ENCODE measurements at places on chromosomes 13 and 19.

DNA sequence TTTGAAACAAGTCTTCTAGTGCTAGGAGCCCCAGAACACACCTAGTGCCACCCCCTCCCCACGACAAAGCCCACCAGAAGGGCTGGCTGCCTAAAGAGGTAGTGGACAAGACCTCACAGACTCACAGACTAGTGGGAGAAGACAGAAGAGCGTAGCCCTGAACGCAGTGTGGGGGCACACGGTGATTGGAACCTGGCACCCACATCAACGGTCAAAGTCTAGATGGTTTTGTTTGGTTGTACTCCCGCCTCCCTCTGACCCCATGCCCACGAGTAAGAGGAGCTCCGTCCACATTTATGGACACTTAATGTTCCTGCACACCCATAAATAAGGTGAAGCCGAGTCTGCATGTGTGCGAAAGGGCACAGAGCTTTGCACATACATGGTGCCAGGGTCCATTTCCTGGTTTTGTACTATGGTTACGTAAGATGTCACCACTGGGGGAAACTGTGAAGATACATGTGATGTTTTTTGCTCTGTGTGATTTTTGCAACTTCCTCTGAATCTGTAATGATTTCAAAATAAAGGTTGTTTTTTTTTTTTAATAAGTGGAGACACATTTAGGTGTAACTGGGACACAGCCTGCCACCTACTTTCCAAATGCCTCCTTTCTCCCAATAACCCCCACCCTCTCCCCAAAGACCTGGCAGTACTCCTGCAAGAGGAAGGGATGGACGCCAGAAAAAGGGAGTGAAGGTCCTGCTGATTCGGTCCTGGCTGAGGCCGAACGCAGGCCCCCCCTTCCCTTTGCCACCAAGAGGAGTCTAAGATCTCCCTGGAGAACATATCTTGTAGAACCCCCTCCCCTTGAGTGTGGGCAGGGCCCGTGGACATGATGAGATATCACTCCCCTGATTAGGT, 72.8 kb downstream of the GNG7 start:
- no peak for DNase-seq

GRCh38 chr13:74710006-74710405, 575.8 kb upstream of the KLF12 start:
- DNase-seq = no peak

DNA sequence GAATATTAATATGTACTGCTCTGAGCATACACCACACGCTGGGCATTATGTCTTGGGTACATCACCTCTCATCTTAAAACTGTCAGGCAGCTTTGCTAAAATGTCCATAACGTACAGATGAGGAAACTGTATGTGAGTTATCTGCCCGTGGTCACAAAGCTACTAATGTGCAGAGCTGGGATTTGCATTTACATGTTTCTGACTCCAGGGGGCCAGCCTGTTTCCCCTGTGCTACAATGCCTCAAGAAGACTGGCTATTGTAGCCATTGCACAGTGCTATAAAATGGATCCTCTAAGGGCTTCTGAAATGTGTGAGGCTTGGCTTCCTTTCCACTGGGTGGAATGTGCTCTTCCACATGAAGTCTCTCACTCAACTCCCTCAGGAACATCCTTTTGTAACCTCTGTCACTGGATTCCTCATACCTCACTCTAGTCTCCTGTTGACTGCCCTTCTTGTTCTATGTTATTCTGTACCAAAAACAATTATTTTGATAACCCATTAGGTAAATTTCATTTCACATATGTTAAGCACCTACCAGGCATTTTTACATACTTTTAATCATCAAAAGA, 95.6 kb upstream of the HTR2A start:
- DNase-seq = no peak

DNA sequence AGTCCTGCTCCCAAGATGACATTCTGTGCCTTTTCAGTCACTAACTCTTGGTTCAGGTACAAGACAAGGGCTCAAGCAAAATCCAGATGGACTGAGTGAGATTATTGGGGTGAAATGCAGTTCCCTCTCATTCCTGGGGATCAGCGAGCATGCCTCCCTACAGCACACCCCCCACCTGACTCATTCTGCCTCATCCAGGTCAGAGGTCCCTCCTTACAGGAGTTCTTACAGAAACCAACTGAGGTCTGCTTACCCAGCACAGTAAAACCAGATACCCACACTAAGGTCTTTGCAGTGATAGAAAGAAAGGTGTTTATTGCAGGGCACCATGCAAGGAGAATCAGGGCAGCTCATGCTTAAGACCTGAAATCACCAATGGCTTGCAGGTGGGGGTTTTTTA, 21.6 kb upstream of the MRI1 start:
- no peak for DNase-seq

DNA sequence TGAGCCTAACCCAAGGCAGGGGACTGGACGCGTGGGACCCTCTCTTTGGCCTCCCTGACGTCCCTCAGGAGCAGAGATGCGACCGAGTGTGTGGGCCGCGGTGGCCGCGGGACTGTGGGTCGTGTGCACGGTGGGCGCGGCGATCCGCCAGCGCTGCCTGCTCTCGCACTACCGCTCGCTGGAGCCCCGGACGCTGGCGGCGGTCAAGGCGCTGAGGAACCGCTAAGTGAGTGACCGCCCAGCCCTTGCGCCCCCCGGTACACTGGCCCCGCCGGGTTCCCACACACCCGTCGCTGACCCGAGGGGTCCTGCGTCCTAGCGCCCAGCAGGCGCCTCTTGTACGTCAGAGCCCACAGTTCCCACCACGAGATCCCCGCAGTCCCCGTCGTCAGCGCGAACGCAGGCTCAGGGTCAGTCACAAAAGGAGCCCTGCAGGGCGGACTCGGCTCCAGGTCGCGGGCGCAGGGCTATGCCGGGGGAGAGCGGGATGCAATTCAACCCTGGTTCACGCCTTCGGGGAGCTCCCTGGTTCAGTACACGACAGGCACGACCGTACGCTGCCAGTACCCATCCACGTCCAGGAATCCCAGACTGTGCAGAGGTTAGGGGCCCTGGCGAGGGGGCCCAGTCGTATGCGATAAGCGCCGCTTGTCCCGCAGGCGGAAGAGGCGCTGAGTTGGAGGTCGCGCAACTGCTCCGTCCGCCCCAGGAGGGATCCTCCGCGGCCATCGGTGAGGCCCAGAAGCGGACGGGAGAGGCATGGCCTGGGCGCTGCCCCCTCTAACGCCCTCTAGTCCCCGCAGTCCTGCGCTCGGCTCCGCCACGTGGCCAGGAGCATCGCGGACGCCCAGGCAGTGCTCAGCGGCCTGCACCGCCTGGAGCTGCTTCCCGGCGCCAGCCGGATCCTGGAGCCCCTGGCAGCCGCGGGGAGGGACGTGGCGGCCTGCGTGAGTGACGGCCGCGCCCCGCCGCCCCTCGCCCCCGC, 3.6 kb upstream of the IFNL2 start:
- DNase-seq = no peak

DNA sequence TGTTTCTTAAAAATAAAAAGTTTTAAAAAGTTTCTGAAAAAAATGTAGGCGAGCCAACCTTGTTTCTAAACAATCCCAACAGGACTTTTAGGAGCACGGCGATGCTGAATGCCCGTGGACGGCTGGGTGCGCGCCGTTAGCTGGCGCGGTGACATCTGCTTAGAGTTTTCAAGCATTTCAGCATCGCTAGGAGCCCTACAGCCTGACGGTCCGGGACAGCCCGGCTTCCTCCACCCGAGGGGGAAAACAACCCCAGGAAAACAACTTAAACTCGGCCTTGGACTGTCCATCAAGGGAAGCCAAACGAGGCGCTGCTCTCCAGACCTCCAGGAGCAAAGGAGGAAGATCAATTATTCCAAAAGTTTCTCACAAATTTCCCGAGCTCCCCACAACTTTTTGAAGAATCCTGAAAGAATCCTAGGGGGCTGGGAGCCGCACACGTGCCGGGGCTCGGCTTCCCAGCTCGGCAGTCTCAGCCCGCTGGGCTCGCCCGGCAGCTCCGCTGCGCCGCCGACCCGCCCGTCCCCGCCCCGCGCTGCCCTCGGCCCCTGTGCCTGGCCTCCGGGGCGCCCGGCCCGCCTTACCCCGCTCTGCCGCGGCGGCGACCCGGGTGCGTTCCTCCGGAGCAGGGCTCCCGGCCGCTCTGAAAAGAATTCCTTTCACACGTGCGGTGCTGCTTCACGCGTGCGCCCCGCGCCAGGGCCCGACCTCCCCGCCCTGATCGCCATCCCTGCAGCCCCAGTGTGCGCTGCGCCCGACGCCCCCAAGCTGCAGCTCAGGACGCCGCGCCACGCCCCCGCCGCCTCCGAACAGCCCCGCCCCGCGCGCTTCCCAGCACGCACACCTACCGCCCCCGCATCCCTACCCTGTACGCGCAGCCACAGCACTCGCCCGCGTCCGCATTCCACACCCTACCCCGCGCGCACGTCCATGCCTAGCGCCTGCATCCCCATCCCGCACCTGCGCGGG, at the start of gene GJA3:
GJA3 (minus strand) TSS at position 747 of the 969 bp plus-strand sequence. CDS start 17,764 bp downstream, outside the sequence.
- DNase-seq = no peak

GRCh38 chr19:42272535-42272897, 3.5 kb downstream of the CIC start:
- DNase-seq = no peak

DNA sequence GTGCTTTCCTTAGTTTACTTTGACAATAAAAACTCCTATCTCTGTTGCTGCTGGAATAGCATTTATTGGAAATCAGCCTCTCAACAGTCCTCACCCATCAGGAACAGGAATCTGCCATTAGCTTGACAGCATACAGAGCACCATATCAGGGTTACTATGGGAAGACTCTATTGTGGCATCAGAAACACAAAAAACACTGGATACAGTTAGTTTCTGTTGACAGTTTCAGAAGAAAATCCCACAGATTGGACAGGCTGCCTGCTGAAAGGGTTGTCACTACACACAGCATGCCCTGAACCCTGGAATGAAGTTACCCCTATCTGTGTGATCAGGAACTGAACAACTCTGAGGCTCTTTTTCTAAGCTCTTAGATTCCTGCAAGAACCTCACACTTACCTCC, 172.7 kb downstream of the ENOX1 start:
- no peak for DNase-seq

DNA sequence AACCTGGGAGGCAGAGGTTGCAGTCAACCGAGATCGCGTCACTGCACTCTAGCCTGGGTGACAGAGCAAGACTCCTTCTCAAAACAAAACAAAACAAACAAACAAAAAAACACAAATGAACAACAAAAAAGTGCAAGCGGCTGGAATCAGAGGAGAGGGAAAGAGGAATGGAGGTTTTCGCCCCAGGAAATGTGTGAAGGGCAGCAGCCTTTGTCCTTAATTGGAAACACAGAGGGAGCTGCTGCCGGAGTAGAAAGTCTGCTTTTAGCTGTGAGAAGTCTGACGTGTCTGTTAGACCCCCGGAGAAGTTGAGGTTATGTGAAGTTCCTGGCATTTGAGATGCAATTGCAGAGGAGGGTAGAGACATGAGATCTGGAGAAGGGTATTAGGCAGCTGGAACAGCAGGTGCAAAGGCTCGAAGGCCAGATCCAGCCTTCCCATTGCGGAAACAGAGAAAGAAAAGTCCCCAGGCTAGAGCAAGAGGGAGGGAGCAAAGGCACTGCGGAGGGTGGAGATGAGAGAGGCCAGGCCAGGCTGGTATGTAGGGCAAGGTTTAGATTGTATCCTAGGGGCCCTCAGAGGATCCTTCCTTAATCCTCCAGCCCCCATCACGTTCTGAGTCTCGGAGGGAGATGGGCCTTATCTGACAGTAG, 473 bp downstream of the TMIGD2 start:
- no peak for DNase-seq

- no peak for DNase-seq
Measured at GRCh38 chr19:50252111-50252886, 48.9 kb downstream of the MYH14 start.

DNA sequence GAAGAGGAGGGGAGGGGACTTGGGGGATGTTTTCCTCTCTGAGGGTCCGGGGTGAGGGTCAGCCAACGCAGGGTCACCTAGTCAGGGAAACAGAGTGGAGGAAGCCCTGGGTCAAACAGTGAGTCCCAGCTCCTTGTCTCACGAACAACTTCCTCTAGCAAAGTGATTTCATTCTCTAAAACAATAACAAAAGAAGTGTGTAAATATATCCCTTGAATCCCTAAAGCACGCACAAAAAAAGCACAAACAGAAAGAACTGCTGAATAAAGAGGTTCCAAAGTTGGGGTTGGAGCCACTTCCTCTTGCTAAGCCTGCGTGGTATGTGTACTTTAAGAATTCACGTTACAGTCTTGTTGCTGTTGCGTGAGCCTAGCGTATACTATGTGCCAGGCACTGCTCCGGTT, 1.5 kb upstream of the C5AR2 start:
- DNase-seq = no peak

- DNase-seq = no peak
Measured at GRCh38 chr13:38121267-38121666, 228.4 kb upstream of the UFM1 start.

DNA sequence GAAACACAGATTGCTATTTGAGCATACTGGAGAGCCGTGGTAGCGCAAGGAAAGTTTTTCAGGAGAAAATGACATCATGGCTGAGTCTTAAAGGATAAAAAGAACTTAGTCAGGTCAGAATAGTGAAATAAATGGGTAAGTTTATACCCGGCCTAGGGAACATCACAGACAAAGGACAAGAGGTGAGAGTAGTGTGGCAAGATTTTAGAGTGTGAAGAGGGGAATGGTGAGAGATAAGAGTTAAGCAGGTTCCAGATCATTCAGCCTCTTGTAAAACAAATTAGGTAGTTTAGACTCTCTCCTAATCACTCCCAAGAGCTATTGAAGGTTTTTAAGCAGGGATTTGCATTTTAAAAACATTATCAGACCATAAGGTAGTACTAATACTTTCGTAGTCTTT, 116.0 kb upstream of the MAB21L1 start:
- DNase-seq = no peak

GRCh38 chr13:58134525-58134924, 503.0 kb downstream of the PCDH17 start:
- no peak for DNase-seq

GRCh38 chr19:49716154-49716553, 25.2 kb downstream of the CPT1C start:
- no peak for DNase-seq

DNA sequence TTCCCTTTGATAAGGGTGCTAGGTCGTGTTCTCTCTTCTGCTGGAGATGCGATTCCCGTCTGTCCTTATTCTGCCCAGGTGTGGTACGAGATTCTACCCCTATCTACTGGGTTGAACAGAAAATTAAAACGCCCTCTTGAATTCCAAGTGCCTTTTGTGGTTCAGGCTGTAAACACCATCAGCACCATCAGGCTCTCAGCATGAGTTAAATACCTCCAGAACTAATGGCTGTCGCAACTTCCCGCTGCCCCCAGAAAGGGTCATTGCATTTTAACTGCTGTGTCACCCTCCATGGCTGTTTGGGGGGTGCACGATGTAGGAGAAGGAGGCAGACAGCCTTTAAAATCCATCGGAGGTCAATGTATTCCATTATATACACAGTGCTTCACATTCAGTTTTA, 177.4 kb downstream of the OXGR1 start:
- DNase-seq = no peak

DNA sequence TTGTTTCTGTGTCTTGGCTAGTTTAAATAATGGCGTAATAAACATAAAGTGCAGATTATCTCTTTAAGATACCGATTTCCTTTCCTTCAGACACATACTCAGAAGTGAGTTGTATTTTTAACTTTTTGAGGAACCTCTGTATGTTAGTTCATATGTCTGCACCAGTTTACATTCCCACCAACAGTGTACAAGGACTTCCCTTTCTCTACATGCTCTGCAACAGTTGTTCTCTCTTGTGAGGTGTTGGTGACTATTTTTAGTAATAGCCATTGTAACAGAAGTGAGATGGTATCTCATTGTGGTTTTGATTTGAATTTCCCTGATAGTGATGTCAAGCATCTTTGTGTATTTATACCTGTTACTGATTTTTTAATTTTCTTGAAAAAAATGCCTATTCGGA, 418.6 kb downstream of the UQCRFS1 start:
- DNase-seq = no peak

All from ascending aorta (tissue), 2 donors.